Amniotic epithelial cell (primary cell): ENCODE measurements at places on chromosomes 2 and 18.

DNA sequence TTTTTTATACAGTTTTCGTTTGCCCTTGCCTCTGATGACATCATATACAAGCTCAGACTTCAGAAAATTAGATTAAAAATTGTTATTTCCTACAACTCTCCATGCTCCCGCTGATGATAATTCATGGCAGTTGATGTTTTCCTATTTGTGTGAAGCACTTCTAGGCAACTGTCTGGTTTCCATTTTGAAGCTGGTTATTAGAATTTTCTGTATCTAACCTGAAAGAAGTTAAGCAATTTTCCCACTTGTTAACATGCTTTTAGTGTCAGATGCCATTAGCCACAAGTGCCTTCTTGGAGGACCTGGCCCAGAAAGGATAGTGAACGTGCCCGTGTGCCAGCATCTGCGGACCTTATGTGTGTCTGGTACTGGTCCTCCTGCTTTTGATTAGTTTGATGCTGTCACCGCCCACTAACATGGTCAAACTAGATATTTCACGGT, 347.6 kb upstream of the RAB12 start:
- no peak for DNase-seq

DNA sequence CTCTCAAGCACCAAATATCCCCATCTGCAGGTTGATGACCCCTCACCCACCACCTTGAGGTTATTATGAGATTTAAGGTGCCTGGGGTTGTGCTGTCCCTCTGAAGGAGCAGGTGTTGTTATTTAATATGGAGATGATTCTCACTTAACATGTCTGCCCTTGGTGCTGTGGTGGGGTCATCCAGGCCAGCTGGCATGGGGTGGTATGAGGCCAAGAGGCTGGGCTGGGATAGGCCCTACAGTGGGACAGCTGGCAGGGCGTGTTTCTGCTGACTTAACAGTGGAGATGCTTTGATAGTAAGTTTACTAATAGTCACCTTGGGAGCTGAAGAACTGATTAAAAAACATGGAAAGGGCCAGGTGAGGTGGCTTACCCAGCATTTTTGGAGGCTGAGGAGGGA, 22.4 kb downstream of the SERPINB12 start:
- DNase-seq: no peak

DNA sequence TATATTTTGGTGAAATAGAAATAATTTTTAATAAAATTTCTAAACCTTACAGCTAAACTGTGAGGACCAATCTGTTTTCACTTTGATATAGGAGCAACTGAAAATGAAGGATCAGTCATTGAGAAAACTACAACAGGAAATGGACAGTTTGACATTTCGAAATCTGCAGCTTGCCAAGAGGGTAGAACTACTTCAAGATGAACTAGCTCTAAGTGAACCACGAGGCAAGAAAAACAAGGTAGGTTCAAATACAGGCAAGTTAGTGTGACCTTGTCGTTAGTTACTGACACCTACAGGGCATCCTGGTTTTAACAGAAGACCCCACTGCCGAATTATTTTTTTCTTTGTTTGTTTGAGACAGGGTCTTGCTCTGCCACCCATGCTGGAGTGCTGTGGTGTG, 75.5 kb upstream of the STON1 start:
- peak; percentile 51 for DNase-seq

DNA sequence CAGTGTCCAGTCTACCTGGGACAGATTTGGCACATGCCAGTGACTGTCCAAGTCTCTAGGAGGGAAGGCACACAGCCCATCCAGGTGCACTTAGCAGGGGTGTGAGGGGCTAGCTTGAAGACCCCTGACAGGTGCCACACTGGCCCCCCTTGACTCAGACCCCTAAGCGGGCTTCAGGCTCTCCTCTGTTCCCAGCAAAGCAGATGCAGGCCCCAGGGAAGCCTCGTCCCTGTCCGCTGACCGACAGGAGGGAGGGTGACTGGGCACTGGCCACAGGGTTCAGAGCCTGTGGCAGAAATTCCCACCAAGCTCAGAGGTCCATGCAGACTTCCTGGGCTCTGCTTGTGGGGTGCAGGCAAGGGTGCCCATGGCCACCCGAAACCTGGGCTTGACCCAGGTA, 239.8 kb upstream of the MYT1L start:
- DNase-seq: no peak

- no peak for DNase-seq
These were observed 33.6 kb upstream of the SNED1 start for GRCh38 chr2:240964704-240965295.

GRCh38 chr18:59631583-59632181, 65.5 kb downstream of the CCBE1 start:
- peak; percentile 44 for DNase-seq

DNA sequence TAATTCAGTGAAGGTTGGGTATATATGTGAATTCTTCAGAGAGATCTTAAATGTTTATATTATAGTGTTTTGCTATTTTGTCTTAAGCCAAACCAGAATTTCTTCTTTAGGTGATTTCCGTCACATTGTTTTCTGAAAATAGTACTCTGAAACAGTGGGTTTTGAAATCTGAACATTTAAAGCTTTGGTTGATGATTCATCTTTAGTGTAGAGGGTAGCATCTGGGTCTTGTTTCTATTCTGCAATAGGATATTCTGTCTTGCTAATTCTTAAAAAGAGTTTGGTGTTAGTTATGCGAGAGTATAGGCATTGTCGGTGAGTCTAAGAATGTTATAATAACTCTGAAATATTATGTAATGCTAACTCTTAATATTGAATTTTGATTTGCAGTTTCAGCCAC, 69.6 kb upstream of the FAM237A start:
- peak; percentile 6 for DNase-seq

GRCh38 chr2:33497221-33497650, 20.8 kb downstream of the RASGRP3 start:
- peak; percentile 79 for DNase-seq

DNA sequence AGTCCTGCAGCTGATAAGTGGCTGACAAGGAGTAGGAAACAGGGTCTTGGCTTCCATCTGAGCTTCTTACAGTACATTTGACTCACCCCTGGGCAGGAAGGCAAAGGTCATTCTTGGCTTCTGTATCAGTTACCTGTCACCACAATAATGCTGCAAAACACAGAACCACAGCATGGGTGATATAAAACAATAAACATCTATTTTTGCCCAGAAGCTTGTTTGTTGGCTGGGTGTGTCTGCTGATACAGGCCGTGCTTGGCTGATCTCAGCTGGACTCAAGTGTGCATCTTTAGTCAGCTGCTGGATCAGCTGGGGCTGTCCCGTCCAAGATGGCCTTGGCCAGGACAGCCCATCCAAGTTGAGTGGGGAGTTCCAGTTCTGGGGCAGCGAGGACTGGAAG, 34.7 kb downstream of the ONECUT2 start:
- DNase-seq: no peak

DNA sequence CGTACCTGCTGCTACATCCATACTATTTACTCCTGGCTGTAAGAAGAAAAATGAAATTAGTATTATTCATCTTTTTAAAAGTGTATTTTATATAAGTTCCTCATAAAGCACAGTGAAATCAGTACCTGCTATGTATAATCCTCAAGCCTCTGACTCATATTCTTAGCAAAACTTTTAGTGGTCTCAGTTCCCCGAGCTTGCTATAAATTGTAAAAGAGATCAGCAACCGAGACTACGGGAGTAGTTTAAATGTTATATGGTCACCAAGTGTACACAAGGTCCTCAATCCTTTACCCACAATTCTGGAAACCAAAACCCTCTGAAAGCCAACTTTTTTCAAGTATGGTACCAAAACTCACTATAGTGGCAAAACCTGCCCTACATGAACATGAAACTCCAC, 24.2 kb downstream of the PRPF40A start:
- DNase-seq: no peak

DNA sequence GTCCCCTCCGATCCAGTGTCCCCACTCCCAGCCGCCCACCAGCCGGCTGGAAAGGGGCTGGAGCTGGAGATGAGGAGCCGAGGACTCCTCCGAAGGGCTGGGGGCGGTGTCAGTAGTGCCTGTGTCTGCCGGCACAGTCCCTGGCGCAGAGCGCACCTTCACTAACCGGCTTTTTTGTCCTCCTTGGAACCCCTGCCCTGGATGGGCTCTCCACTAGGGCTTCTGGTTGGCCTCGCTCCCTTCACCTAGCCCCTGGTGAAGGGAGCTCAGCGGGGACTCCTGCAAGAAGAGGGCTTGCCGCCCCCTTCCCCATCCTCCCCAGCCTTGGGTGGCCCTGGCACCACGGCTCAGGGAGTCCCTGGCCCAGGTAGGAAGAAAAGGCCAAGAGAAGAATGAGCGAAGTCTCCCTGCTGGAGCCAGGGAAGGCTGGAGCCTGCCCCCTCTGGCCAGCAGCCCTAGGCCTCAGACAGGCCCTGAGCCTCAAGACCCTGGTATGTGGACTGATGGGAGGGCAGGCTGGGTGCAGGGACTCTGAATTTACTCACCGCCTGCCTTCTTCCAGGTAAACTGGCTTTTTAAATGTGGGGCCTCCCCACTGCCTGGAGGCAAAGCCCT, 570 bp upstream of the ECEL1 start:
- no peak for DNase-seq

GRCh38 chr18:75264195-75264594, 53.6 kb downstream of the TSHZ1 start:
- DNase-seq: no peak

DNA sequence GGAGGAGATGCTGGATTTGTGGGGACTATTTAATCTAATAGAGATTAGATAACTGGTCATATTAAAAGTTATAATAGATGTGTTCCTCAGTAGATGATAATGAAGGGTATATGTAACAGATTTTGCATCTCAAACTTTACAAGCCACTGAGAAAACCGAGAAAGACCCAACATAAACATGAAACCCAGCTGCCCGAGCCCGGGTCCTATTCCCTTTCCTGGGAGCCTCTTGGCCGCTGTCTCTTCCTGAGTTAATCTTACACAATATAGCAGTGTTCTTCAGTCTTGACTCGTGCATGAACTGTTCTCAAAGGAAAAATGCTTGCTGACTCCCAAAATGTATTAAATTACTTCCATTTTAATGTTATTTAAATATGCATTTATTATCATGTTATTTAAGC, 94.5 kb downstream of the COPS8 start:
- no peak for DNase-seq

- DNase-seq: no peak
These were observed 646.9 kb upstream of the ACVR2A start for GRCh38 chr2:147197754-147198483.

- no peak for DNase-seq
These were observed 835 bp upstream of the IL18RAP start for GRCh38 chr2:102421890-102422759.

- peak; percentile 23 for DNase-seq
These were observed 79.6 kb upstream of the LAPTM4A start for GRCh38 chr2:20130821-20131645.

DNA sequence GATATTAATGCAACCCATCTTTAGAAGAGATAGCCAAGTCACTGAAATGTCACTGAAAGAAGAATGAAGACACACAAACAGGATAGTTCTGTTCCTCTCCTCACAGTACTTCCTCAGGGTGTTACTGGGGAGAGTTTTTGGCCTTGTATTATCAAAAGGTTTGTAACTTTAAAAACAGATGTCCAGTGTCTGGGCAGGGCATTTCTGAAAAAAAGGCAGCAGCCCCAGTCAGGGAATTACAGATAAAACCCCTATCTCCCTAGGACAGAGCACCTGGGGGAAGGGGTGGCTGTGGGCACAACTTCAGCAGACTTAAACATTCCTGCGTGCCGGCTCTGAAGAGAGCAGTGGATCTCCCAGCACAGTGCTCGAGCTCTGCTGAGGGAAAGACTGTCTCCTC, 30.8 kb downstream of the LANCL1 start:
- DNase-seq: no peak

GRCh38 chr18:80202264-80202998, 44.9 kb downstream of the PARD6G start:
- no peak for DNase-seq

GRCh38 chr2:45681675-45682074, 30.2 kb downstream of the PRKCE start:
- peak; percentile 55 for DNase-seq
